MCF 10A (cell line): ENCODE measurements at places on chromosomes 3 and 15. TPM values are rescaled to one million over a fixed set of nuclear protein-coding genes. Genes with fewer than 3 reads are reported as not detected.

- DNase-seq = no peak
These were observed 67.5 kb upstream of the CACNA1D start for GRCh38 chr3:53426918-53427317.

- DNase-seq = no peak
These were observed 107.1 kb downstream of the ZMAT3 start for GRCh38 chr3:178964551-178964950.

The CPA3 gene
- total RNA-seq = not detected in 2 replicates

The LARP6 gene
- total RNA-seq = 67.3 and 77.5 TPM in 2 replicates

GRCh38 chr15:26838742-26839460 lies 28.0 kb upstream of the GABRA5 start:
- no peak for DNase-seq

DNA sequence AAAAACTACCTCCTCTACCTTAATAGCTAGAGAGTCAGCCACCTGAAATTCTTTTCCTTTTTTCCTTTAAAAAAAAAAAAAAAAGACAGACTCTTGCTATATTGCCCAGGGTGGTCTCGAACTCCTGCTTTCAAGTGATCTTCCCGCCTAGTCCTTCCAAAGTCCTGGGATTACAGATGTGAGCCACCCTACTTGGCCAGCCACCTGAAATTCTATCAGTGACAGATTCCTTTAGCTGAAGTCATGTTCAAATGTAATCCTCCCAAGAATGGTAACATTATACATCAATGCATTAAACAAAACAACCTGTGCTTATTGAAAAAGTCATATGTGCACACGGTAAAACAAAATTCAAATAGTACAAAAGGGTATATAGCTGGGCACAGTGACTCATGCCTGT lies 51.8 kb upstream of the ATOSA start:
- no peak for DNase-seq

DNA sequence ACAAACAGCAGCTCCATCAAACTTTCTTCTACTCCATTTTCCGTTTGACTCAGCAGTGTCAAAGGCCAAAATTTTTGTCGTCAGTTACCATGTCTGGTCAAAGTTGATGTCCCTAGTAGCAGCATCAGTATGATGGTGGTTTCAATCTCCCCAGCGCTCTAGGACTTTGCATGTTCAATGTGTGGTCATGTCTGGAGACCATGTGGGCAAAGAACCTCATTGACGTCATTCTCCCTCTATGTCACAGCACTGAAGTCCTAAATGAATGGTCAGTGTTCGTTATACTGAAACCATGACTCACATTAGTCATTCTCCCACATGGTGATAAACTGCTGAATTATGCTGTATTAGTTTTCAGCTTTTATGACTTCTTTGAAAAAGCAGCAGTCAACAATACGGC lies 23.2 kb downstream of the SHC4 start:
- peak; percentile 65 for DNase-seq

GRCh38 chr3:60703956-60704736 lies 547.1 kb downstream of the FHIT start:
- peak; percentile 55 for DNase-seq

DNA sequence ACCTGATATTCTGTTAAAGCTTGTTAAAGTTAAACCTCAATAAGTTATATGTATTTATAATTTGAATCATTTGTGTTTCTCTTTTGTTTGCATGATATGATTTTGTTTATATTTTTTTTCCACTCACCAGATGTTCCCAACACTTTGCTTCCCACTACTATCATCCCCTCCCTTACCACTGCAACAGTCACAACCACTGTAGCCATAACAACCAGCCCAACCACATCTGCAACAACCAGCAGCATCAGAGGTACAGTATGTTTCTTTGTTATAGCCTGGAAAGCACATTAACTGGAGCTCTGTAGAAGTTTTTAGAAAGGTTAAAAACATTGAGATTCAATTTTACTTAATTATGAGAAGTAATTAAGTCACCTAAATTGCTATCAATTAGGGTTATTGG lies 1011.9 kb downstream of the VGLL3 start:
- no peak for DNase-seq

- DNase-seq = no peak
These were observed 13.7 kb downstream of the PPARG start for GRCh38 chr3:12302564-12302963.

- DNase-seq = no peak
These were observed 29.1 kb downstream of the SLC6A6 start for GRCh38 chr3:14431452-14431916.

DNA sequence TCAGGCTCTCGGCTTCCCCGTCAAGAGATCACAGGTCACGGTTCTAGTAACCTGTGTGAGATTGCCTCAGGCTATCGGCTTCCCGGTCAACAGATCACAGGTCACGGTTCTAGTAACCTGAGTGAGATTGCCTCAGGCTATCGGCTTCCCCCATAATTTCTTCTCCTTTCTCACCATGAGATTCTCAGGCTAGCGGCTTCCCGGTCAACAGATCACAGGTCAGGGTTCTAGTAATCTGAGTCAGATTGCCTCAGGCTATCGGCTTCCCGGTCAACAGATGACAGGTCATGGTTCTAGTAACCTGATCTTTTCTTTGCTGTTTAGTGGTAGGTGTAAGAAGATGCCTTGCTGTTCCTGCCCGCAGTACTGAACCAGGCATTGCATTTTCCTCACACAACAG lies 418.2 kb upstream of the ZNF717 start:
- peak; percentile 36 for DNase-seq

- no peak for DNase-seq
These were observed 33.4 kb downstream of the MAGEF1 start for GRCh38 chr3:184678317-184679055.

DNA sequence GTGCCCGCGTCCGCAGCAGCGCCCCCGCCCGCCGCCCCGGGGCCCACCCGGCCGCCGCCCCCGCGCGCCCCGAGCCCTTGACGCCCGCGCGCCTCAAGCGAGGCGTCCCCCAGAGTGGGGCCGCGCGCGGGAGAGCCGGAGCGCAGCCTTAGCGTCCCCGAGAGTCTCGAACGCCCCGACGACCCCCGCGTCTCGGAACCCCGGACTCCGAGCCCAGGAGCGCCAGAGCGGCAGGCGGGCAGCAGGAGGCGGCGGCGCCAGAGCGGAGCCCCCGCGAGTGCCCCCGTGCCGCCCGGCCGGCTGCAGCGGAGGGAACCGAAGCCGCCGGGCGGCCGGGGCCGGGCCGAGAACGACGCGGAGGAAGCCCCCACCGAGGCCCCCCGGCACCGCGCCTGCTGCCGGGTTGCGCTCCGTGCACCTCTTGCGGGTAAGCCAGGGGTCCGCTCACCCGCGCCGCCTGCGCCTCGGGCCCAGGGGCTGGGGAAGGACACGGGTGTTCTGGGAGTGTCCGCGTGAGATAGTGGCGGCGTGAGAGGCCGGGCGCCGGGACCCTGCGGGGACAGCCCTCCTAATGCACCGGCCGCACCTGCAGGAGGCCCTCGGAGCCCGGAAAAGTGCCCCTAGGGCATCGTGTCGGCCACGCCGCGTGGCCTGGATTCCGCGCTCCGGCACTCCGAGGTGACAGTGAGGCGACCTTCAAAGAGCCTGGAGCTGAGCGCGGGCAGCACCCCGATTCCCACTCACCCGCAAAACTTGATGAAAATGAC lies 52.0 kb upstream of the ULK4 start:
- no peak for DNase-seq

DNA sequence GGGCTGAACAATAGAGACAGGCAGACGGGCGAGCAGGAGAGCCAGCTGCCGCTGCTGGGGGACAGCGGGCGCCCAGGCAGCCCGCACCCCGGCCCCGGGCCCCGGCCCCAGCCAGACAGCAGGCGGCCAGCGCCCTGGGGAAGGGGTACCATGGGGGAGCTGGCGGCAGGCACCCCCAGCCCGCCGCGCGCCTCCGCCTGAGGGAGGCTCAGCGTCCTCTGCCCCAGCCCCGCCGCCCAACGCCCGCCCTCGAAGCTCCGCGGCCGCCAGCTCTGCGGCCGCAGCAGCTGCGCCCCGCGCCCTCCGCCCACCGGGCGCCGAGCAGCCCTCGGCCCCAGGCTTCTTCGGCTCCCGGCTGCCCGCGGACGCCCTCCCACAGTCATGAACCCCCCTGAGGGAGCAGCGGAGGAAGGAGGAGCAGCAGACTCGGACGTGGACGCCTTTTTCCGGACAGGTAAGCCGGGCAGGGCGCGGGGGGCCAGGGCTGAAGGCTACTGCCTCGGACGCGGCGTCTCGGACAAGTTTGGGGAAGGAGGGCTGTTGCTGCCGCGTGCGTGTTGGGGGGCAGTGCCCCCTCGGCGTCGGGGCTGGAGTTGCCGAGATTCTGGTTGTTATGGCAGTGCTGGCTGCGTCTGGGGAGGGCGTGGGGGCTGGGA lies 41.6 kb upstream of the ROPN1 start:
- no peak for DNase-seq

The SERINC4 gene
- 0.20 TPM in 1 of 2 replicates, not detected in the other for total RNA-seq

GRCh38 chr3:71092665-71093064 lies 490.9 kb downstream of the FOXP1 start:
- DNase-seq = no peak

DNA sequence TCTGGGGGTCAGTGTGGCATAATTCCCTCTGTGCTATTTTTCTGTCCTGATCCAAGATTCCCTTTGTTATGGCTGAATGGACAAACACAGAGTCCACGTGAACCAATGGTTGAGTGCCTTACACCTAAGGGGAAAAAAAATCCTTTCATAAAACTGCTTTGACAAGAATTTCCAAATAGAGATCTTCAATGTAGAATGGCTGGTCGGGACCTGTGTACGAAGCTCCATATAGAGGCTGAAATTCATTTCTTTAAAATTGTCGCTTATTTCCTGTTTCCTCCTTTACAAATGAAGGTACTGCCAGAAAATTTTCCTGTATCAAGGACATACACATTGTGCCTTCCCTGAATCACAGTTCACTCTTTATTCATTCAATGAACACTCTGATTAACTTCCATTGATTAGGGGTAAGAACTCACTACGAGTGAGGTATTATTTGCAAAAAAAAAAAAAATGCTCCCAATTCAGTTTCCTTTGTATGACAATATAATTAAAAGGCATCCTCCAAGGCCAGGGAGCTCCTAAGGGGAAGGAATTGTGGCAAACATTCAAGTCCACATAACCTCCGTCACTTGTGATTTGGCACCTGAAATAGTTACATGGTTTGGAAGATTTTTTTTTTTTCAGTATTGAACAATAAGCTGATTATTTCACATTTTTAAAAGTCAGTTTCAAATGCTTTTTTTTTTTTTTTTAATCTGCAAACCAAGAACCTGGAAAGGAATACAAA lies 293.8 kb downstream of the MEX3B start:
- DNase-seq = no peak

GRCh38 chr3:179981646-179982045 lies 55.1 kb downstream of the PEX5L start:
- no peak for DNase-seq

GRCh38 chr3:130707902-130708601 lies 38.6 kb downstream of the PIK3R4 start:
- no peak for DNase-seq

The SLC33A1 gene
- total RNA-seq = 65.6 and 91.7 TPM in 2 replicates

- no peak for DNase-seq
These were observed 6.1 kb upstream of the SCAANT1 start for GRCh38 chr3:63918321-63918720.
